ENCODE measurements at places on chromosomes 1 and 21.

DNA sequence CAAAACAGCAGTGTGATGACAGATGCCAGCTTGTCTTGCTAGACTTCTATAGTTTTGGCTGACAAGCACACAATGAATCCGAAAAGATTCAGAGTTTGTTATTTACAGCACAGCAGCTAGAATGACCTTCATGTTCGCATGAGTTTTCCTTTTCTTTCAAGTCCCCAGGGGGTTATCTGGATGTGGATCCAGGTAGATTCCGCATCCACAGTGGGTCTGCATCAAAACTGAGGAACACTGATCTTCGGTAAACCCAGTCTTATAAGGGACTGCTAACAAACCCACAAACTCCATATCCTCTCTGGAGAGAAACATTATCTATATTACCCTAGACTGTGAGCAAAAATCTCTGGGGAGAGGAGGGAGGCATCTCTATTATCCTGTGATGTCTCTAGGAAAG is 69.0 kb upstream of the DEPDC1 start:
- no peak for DNase-seq

GRCh38 chr1:91555074-91555730 is 54.6 kb downstream of the CDC7 start:
- DNase-seq, result peak; percentile 43

GRCh38 chr1:186849271-186849671 is 20.5 kb downstream of the PLA2G4A start:
- DNase-seq, result peak; percentile 56

GRCh38 chr1:203720242-203720641 is 44.7 kb upstream of the LAX1 start:
- no peak for DNase-seq

DNA sequence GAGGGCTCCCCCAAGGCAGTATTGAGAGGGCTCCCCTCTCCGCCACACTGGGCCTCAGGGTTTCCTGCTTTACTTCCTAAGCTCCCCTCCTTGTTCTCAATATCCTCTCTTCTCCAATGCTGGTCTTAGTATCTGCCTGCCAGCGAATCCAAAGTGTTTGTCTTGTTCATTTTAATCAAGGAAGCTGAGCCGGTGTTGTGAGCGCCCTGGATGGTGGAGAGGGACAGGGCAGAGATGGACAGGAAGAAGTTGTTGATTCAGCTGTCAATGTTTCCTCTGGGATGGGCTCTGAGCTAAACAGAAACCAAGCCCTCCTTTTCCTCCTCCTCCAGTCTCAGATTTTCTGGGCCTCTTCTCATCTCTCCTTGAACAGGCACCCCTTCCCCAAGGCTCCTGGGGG is 5.4 kb downstream of the OLFML3 start:
- DNase-seq, result no peak

GRCh38 chr1:224770336-224770693 is 154.2 kb downstream of the CNIH3 start:
- DNase-seq, result no peak

DNA sequence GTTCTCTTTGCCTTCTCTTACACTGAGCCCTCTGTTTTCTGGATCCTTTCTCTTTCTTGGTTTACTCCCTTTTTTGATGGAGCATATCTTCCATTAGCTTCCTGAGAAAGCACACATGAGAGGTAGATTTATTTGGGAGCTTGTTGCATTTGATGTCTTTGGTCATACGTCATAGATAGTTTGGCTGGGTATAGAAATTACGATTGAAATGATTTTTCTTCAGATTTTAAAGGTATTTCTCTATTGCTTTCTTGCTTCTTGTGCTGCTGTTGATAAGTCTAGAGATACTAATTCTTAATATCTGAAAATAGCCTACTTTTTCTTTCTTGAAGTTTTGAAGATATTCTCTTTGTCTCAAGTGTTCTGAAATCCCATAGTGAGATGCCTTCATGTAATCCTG is 45.3 kb upstream of the RUNX3 start:
- no peak for DNase-seq

DNA sequence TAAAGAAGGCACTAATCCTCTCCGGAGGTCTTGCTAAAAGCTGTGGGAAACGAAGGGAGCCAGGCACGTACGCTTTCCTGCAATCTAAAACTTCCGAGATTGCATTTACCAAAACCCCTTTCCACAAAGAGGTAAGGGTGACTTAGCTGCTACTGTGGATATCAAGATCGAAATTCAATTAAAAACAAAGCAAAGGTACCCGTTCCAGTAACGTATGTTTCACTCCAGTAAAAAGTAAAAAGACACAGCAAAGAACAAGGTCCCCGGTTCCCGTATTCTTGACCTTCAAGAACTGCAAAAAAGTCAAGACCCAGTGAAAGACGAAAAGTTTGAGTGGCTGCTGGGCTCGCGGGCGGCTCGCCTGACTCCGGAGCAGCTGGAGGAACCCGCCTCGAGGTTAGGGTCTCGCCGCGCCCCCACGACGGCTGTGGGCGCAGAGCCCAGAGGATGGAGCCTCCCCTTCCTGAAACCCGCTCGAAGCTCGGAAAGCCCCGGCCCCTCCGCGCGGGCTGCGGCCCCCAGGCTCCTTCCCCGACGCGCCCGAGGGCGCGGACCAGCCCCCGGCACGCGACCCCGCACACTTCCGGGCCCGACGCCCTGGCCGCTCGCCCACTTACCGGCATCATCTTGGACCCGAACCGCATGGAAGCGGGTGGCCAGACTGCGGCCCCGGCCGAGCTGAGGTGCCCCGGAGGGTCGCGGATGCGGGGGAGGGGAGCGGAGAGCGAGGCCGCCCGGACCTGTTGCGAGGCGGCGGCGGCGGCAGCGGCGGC is 524 bp downstream of the TP53BP2 start:
- DNase-seq, result peak; percentile 83

DNA sequence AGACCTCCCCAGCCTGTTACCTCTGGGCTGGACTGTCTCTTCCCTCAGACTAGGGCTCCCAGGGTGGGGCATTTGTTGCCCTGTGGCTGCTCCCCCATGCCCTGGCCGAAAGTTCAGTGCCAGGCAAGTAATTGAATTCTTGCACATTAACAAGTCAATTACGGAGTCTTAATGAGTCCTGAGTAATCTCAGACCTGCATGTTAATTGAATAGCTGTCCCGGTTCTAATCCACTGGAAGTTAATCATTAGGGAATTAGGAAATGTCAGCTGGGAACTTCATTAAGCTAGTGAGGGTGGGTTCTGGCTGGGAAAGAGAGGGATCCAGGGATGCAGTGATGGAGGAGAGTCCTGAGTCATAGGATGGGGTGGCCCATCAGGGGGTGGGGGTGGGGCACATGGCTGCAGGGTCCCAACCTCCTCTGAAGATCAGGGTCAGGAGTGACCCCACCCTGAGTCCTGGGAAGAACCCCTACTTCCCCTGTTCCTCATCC is 47.1 kb upstream of the CSF3R start:
- no peak for DNase-seq

DNA sequence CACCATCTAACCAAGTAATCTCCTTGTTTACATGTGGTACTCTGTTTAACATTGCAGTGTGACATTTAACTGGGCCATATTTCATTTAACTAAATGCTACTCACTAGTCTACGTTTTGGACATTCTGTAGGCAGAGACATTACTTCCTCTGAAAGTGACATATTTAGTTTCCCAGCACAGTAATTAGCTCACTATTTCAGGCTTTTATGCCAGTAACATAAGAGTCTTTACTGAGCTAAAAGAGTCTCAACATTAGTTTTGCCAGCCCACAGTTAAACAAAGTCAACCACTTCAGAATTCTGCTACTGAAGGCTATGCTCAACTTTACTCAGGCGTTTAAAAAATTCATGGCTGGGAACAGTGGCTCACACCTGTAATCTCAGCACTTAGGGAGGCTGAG is 2.6 kb upstream of the TNFRSF9 start:
- DNase-seq, result no peak

DNA sequence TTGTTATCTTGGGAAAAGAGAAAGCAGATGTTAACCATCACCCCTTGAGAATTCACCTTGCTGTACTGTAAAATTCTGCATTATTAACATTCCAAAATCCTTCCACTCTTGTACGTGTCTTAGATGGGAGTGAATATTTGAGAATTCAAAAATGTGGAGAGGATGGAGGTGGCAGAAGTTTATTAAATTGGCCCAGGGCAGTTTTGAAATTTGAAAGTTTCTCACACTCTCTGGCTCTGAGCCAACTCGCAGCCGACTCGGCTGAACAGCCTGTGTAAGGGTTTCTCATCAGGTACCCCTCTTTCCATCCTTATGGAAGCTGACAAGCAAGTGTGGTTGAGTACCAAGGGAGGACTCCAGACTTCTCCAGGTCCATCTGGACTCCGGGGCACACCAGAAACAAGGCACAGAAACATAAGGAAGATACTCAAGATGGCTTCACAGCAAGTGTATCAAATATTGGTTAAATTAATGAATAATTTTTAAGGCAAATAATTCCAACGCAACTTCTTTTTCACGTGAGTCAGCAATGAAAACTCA is 45.1 kb downstream of the RRAGC start:
- DNase-seq, result peak; percentile 32

DNA sequence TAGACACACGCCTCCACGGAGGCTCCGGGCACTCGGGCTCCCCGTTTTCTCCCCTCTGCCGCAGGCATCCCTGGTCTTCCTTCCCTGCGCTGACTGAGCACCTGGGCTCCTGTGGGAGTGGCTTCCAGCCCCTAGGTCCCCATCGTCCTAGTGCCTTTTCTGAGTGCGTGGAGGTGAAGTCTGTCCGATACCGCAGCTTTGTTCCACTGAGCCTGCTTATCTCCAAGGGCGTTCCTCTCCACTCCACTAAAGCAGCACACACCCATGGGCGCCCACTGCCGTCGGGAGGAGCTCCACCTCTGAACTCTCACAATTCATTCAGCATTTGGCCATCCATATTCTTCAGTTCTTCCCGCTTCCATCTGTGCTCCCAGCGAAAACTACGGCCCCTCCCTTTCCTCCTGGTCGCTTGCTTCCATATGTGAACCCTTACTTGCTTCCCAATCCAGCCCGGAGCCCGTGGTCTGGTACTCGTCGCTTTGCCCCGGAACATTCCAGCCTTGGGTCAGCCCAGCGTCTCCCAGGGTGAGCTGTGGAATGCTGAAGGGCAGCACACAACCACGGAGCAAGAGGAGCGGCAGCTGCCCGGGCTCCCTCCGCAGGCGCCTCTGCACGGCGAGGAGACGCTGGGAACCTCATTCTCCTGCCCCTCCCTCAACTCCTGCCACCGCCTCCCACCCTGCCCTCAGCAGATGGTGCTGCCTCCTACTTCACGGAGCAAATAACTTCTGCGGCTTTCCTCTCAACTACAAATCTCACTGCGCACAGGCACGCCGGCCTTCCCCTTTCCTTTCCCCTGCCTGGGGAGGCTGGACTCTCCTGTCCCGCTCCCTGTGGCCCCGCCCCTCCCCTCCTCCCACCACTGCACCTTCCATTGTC is 27.5 kb downstream of the ATP8B2 start:
- peak; percentile 92 for DNase-seq

GRCh38 chr1:112257043-112257835 is 138.8 kb upstream of the CTTNBP2NL start:
- DNase-seq, result no peak

DNA sequence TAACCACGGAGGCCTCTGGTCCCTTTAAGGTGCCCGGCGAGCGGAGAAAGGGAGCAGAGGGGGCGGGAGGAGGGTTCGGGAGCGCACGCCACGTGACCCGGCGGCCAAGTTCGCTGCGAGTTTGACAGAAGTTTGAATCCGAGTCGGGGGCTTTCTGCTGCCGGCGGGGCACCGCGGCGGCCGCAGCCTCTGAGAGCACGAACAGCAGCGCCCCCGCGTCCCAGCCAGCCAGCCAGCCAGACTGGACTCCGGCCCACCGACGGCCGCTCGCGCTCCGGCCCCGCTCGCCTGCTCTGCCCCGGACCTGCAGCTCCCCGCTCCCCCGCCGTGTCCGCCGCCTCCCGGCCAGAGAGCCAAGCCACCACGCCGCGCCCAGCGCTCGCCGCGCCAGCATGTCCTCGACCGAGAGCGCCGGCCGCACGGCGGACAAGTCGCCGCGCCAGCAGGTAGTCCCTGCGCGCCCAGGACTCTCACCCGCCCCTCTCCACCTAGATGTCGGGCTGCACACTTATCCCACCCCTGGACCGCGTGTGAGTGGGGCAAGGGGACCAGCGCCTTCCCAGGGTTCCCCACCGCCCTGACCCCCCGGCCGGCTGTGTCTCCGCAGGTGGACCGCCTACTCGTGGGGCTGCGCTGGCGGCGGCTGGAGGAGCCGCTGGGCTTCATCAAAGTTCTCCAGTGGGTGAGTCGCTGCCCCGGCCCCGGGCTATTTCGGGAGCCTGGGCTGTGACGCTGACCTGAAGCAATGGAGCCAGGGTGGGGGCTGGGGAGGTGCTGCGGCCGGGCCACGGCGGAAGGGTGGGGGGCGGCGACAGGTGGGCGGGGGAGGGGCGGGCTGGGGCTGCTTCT is at the start of gene SYPL2:
SYPL2 (plus strand) TSS at position 95 of the 849 bp plus-strand sequence; CDS start at position 393, 298 bp downstream.
- DNase-seq, result no peak

- DNase-seq, result no peak
Measured at GRCh38 chr1:181592255-181592859, 109.0 kb downstream of the CACNA1E start.

- DNase-seq, result no peak
Measured at GRCh38 chr1:7916501-7916830, 24.2 kb downstream of the TNFRSF9 start.

DNA sequence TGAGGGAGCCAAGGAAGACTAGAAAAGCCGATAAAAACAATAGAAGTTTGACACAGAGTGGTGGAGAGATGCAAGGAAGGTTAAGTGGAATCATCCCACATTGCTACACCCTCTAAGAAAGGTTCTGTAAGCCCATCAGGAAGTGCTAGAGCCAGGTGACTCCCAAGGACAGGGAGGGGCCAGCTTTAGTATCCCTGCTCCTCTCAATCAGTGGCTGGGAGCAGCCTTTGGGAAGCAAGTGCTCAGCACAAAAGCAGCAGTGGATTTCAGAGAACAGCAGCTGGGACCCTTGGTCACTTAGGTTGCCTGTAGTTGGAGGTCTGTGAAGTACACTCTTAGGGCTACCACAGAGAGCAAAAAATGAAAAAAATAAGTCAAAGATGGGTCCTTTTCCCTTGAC is 42.5 kb downstream of the NME7 start:
- peak; percentile 56 for DNase-seq

DNA sequence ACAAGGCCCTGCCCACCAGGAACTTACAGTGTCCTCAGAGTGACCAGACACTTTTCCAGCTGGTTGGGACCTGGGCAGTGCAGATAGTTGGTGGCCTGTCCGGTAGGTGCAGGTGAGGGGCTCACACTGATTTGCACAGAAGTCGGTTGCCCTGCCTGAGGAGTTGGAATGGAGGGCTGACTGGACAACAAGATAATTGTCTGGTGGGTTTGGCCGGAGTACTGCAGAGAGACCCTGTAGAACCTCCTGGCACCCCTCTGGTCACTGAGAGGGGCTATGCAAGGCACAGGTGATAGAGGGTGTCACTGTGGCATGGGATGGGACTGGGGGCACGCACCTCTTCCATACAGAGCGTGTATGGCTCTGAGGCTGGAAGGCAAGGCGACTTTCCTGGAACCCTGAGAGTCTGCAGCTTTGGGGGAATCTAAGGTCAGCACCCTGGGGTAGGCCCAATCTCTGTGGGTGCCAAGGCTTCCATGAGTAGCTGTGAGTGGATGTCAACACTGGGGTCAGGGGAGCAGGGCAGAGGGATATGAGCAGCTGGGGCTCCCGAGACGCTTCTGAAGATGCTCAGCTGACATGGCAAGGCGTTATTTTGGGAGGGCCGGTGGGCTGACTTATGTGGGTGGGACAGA is 7.6 kb upstream of the PLA2G2D start:
- DNase-seq, result no peak

All from OCI-M1 (cell line).